Ovary (tissue), 10 donors: ENCODE measurements at places on chromosomes 3 and 15.

DNA sequence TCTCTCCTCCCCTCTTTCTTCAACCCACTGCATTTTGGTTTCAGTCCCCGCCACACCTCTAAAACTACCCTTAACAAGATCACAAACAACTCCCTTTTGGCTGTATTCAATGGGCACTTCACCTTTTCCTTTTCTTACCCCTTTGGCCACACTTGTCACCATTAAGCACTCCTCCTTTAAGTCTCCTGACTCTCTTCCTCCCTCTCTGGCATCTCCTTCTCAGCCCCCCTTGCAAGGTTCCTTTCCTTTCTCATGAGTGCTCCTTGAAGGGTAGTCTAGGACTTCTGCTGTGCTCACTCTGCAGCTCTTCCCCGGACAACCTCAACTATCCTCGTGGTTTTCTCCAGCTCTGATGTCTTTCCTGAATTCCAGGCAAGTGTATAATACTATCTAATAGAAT lies 103.7 kb downstream of the RPL22L1 start:
- DNase-seq, result no peak

DNA sequence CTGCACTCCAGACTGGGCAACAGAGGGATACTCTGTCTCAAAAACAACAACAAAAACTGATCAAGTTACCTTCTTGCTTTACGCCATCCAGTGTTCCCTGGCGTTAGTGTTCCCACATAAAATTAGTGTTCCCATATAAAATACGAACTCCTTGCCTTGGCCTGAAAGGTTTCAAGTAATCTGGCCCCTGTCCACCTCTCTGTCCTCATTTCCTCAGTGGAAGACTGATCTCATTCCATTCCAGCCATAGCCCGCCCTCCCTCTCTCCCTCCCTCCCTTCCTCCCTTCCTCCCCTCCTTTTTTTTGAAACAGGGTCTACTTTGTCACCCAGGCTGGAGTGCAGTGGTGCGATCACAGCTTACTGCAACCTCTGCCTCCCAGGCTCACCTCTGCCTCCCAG lies 2.8 kb upstream of the CAND2 start:
- no peak for DNase-seq

GRCh38 chr15:60773255-60773654 lies 294.3 kb upstream of the ICE2 start:
- no peak for DNase-seq

GRCh38 chr3:192262001-192262400 lies 465.3 kb downstream of the FGF12 start:
- no peak for DNase-seq

DNA sequence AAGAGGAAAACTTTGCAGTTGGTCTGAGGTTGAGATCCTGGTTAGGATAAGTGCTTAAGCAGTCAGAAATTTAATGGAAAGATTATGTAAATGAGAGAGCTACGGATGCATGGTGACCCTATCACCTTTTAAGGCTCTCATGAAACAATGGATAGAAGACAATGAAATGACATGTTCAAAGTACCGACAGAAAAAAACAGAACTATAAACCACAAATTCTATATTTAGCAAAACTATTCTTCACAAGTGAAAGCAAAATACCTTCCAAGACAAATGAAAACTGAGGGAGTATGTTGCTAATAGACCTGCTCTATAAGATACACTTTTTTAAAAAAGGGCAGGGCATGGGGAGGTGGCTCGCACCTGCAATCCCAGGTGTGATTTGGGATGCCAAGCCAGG lies 32.2 kb downstream of the DNAAF4 start:
- DNase-seq, result no peak

DNA sequence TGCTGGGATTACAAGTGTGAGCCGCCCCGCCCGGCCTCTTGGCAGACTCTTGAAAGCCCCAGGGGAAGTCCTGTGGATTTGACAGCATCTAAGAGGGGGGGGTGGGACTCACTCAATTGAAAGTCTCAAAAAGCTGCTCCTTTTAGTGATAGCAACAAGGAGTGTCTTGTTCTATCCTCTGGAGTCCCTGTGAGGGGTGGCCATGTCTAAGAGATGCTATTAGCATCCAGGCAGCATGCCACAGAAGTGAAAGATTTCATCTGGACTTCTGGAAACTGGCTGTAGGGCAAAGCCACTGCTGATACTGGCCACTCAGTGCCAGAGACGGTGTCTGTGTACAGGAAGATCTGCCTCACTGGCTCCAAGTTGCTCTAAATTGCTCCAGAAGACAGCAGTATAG lies 74.0 kb downstream of the DHX36 start:
- no peak for DNase-seq

GRCh38 chr3:23406601-23407000 lies 203.5 kb downstream of the UBE2E2 start:
- no peak for DNase-seq

DNA sequence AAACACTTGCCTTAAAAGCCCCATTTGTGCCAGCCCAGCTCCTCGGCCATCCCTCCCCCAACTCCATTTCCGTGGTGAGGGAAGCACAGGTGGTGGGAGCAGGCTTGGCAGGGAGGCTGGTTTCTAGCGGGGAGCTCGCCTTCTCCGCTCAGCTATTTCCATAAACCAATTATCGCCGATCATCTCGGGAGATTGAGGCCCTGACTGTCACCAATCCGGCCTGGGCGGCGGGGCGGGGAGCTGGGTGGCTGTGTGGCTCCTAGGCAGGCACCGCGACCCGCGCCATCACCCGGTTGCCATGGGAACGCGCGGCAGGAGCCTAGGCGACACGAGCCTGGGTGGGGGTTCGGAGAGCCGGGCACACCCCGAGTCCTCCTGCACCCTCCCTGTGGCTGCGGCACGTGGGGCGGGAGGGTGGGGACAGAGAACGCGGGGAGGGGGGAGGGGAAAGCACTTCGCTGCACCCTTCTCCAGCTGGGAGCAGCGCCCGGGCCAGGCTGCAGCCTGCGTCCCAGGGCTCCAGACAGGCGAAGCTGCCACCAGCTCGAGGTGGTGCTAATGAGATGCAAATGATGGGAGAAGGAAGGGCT lies 9.3 kb downstream of the CCDC33 start:
- DNase-seq, result no peak

DNA sequence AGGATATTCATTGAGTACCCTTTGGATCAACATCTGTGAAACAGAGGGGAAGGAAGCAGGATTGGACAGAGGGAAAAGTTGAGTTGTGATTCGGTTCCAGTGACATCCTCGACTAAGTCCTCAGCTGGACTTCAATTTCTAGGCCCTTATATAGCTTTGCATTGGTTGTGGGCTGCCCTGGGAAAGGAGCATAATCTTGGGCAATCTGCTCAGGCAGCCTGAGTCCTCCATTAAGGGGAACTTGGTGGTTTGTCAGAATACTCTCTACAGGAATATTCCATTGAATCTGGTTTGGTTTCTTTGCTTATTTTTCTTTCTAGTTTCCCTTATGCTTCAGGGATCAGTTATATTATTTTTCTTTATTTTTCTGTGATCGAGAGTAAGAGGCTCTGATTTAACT lies 94.1 kb downstream of the TCF12 start:
- DNase-seq, result no peak

DNA sequence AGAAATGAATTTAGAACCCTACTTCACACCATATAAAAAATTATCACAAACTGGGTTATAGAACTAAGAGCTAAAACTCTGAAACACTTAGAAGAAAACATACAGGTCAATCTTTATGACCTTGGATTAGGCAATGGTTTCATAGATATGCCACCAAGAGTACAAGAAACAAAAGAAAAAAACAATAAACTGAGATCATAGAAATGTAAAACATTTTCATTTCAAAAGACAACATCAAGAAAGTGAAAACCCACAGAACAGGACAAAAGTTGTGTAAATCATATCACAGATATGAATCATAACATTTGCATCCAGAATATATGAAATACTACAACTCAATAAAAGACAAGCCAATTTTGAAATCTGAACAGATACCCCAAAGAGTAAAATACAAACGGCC lies 72.4 kb downstream of the TBL1XR1 start:
- no peak for DNase-seq

- DNase-seq, result no peak
These were observed 8.7 kb downstream of the ADPGK start for GRCh38 chr15:72774696-72775383.

DNA sequence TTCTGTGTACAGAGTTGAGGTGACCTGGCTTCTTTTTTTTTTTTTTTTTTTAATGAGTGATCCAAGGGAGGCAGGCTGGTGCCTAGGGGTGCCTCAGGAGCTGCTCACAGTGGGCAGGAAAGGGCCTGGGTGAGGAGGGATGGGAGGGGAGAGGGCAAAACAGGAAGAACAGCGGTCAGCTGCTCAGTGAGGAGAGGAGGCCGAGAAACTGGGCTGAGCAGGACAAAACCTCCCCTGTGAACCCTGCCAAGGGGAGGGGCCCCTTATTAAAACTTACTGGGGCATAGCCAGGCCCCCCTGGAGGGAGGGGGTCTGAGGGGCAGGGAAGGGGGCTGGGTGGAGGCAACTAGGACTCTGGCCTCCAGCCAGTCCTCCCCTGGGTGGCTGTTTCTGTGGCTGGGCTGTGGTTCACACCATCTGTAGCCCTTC lies 3.5 kb downstream of the PLEKHO2 start:
- DNase-seq, result peak; percentile 60

DNA sequence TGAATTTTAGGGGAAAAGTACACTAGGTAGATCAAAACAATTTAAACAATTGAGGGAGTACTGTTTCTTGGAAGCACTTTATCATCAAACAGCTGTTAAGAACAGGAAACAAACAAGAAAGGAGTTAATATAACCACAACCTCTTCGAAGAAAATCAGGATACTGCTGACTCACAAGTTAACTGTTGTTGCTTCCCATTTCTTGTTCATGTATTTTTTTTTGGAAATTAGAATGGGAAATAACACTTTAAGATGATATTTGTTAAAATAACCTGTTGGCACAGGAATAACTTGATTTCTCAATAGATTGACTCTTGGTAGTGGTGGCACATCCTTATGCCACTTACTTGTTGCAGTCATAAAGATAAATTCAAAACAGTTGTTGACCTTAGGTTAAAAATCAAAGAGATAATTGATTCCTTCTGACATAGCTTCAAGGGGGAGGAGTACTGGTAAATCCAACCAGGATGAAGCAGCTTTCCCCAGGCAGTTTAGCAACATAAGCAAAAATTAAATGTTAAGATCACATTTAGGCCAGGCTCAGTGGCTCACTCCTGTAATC lies 3.3 kb downstream of the BNIP2 start:
- no peak for DNase-seq

GRCh38 chr3:56291953-56292352 lies 176.3 kb downstream of the ERC2 start:
- DNase-seq, result no peak

DNA sequence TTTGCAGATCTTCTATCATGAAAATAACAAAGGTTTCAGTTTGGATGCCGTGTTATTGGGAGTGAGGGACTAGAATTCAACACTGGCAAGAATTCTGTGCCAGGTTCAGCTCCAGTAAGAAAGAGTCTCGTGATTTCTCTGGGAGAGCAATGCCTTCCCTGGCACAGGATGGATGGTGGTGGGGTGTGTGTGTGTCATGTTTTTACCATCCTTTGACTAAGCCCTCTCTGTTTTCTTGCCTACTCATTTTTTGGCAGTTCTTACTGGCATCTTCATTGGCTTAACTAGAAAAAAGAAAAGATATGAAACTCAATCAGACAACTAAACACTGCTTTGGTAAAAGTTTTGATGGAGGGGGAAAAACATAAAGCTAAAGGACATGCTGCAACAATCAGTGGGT lies 86.6 kb downstream of the FMN1 start:
- DNase-seq, result no peak

DNA sequence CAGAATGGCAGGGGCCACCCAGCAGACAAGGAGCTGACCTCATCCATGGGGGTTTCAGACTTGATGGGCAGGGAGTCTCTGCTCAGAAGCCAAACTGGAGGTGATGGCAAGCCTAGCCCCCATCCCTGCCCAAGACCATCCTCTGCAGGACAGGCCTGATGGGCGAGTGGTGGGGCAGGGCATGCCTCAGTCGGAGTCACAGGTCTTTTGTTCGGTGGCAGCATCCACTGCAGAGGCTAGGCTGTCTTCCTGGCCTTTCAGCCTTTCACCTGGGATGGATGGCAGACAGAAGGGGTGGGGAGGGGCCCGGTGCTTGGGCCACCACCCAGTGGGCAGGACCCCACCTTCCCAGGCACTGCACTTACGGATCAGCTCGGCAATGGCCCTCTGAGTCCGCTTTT lies 44.4 kb downstream of the PTH1R start:
- DNase-seq, result no peak

DNA sequence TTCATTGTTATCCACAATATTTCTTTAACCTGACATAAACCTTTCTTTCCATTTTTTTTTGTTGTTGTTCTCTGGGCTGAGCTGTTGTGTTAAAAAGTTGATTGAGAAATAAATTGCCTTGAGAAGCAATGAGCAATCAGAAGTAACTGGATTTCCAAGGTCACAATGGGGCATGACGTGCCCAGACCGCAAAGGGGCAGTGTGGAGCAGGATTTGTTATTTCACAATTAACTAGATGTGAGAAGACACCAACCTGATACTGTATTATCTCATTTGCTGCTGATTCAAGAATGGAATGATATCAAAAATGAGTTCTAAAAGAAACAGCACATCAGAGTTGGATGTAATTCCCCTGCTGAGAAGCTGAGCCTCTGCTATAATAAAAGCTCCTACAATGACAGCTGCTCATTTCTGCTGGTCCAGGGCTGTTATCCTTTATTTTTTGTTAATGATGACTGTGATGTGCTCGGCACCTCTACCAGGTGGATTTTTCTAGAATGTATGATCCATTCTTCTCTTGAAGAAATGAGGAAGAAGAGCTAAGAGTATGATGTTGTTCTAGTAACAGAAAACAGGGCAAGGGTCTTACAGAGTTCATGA lies 28.1 kb downstream of the CPNE4 start:
- DNase-seq, result no peak

GRCh38 chr3:146469150-146470017 lies at the start of gene PLSCR2:
TSS of gene PLSCR2 (minus strand) at chr3:146469561. CDS start at chr3:146459904, 9,657 bp downstream.
- DNase-seq, result peak; percentile 59

GRCh38 chr3:155701882-155702465 lies 42.9 kb downstream of the PLCH1 start:
- DNase-seq, result no peak

- DNase-seq, result no peak
These were observed 47.2 kb downstream of the NCK1 start for GRCh38 chr3:136909187-136909586.

DNA sequence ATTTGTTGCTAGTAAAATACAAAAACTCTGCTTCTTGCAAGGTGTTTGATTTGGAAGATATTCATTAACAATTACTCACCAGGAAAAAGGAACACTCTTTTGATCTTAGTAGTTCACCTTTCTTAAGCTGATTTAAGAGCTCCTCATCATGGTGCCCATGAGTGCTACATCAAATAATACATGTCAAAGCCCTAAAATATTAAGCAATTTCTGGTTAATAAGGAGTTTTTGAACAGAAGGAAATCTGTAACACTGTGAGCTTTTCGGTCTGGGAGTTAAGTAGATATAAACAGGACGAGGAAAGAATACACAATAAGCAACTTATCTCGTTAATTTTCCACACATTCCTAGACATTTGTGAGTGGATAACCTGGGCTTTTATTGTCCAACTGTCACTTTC lies 83.9 kb upstream of the DCBLD2 start:
- no peak for DNase-seq

- no peak for DNase-seq
These were observed 716.5 kb upstream of the CFAP20DC start for GRCh38 chr3:59766200-59766872.

- DNase-seq, result no peak
These were observed 230.3 kb upstream of the CFAP20DC start for GRCh38 chr3:59280113-59280512.
